ENCODE measurements at places on chromosomes 2 and 18. TPM values are rescaled to one million over a fixed set of nuclear protein-coding genes. Genes with fewer than 3 reads are reported as not detected.

- H3K4me3 ChIP-seq, result no peak overlapping the region
- no peaks in the 10 kb centered on the region for H3K4me1 ChIP-seq
- H3K27me3 ChIP-seq, result no peaks in the 10 kb centered on the region
Observed at GRCh38 chr2:204032301-204032700, 95.7 kb downstream of the ICOS start.

GRCh38 chr2:100142393-100142792 lies at the start of gene AFF3:
AFF3 (minus strand) TSS chr2:100142590; CDS start chr2:100104454, 38,136 bp downstream.
- no peaks in the 10 kb centered on the region for H3K4me1 ChIP-seq
- no peaks in the 10 kb centered on the region for H3K36me3 ChIP-seq
- no peak for DNase-seq
- H3K27me3 ChIP-seq, result peaks cover 53% of the 10 kb centered on the region

- peak; percentile 77 for DNase-seq
- H3K27me3 ChIP-seq, result no peaks in the 10 kb centered on the region
- H3K4me3 ChIP-seq, result no peak overlapping the region
- H3K27ac ChIP-seq, result no peak overlapping the region
- H3K4me1 ChIP-seq, result peaks cover 3% of the 10 kb centered on the region
- no peaks in the 10 kb centered on the region for H3K36me3 ChIP-seq
Observed at GRCh38 chr2:42095923-42096408, 48.1 kb downstream of the PKDCC start.

RAB17 gene
- 369 TPM for total RNA-seq
